Left kidney (tissue), 8 donors: ENCODE measurements at places on chromosomes 5 and 9. TPM values are rescaled to one million over a fixed set of nuclear protein-coding genes. Genes with fewer than 3 reads are reported as not detected.

Gene GRM6
- polyA plus RNA-seq = 1.9 TPM

Gene TERT
- 0.33 TPM for polyA plus RNA-seq

Gene SEC24A
- 23.7 TPM for polyA plus RNA-seq

Gene TMCO6
- polyA plus RNA-seq = 19.8 TPM

Gene SAPCD2
- polyA plus RNA-seq = 7.2 TPM

DNA sequence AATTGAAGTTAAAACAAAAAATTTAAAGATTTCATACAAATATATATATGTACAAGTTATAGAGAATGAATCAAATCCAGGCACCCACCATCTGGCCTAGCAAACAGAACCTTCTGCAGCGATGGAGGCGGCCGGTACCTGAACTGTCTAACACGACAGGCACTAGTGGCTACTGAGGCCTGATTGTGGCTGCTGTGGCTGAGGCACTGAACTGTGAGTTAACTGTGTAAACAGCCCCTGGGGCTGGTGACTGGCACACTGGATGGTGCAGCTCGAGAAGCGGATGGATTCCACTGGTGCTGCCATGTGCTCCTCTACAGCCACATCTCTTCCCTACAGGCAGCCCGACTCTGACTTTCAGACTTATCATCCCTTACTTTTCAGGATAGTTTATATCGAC, 82.4 kb downstream of the RAPGEF1 start:
- DNase-seq = no peak

- no peak for DNase-seq
Measured at GRCh38 chr9:126790561-126790960, 14.3 kb upstream of the ZBTB43 start.

GRCh38 chr5:178561746-178562264, 28.4 kb downstream of the COL23A1 start:
- no peak for DNase-seq

DNA sequence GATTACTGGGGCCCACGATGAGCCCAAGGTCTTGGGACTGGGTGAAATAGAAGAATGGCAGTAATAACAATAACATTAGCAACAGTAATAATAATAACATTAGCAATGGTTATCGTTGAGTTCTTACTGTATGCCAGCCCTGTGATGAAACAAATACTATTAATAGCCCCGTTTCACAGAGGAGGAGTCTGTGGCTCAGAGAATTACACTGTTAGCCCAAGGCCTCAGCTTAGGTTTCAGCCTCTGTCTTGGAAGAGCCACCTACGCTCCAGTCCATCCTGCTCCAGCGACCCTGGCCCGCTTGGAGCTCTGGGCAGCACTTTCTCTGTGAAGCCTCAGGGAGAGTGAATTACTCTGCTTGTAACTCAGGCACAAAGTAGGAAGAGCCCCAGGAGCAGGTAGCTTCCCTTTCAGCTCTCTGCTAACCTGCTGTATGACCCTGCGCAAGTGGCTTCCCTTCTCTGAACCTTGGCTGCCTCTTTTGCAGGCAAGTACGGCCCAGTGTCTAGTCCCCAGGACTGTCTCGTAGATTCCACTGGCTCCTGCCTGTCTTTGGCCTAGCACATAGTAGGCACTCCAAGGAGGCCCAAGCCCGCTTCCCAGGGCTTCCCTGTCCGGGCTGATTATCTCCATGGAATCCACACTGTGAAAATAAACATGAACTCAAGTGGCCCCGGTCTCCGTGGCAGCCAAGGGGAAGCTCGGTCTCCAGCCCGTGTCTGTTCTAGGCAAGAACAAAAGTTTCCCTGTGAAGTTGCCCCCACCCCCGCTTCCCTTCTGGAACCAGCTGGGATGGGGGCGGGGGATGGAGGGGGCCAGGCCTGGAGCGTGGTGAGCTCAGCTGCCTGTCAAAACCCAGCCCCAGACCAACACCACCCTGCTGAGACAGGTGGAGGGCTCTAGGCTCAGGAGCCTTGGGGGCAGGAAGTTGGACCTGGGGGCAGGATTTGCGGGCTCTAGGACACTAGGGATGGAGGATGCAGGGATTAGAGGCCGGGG, 26.2 kb upstream of the LMX1B start:
- DNase-seq = peak; percentile 70

DNA sequence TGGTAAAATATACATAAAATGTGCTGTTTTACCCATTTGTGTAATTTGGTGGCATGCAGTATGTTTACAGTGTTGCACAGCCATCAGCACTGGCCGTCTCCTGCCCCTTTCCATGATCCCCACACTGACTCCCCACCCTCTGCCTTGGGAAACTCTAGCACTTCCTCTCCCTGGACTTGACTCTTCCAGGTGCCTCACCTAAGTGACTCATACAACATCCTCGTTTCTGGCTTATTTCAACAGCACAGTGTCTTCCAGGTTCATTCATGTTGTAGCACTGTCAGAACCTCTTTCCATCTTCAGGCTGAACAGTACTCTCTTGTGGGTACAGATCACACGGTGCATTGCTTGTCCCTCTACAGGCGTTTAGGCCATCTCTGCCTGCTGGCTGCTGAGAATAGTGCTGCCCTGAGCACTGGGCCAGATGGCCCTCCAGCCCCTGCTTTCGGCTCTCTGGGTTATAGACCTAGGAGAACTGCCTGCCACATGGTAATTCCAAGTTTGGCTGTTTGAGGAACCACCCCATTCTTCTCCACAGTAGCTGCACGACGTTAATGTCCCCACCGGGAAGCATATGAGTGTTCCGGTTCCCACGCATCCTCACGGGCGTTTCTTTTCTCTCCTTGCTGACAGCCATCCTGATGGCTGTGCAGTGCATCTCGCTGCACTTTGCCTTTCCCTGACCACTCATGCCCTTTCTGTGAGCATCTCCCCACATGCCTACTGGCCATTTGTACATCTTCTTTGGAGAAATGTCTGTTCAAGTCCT, 211.8 kb downstream of the FANCC start:
- no peak for DNase-seq

- DNase-seq = no peak
Measured at GRCh38 chr5:31786090-31786631, 147.2 kb downstream of the PDZD2 start.

- no peak for DNase-seq
Measured at GRCh38 chr9:106228861-106229260, 534.5 kb downstream of the TMEM38B start.
